GM10248 (cell line): ENCODE measurements at places on chromosomes 7 and 10.

DNA sequence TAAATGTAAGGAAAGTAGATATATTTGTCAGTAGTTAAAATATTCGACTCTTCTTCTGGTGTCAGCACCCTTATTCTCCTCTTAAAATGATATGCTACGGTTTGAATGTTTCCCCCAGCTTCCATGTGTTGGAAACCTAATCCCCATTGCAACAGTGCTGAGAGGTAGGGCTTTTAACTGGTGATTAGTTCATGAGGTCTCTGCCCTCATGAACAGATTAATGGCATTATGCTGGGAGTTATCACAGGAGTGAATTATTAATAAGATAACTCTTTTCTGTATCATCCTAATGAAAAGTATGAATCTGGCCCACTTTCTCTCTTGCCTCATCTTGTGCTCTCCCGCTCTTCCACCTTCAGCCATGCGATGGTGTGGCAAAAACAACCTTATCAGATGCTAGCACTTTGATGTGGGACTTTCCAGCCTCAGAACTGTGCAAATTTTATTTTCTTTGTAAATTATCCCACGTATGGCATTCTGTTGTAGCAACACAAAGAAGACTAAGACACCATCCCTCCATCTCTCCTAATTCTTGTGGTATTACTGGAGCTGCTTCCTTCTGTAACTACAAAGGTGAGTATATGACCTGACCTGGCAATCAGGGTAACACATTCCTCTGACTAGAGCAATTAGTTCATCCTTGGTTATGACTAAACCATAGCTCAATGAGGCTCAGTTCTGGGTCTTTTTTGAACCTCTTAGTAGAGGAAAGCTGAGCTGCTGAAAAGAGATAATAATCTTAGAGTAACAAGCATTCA lies 171.1 kb upstream of the TMEM196 start:
- DNase-seq, result no peak

DNA sequence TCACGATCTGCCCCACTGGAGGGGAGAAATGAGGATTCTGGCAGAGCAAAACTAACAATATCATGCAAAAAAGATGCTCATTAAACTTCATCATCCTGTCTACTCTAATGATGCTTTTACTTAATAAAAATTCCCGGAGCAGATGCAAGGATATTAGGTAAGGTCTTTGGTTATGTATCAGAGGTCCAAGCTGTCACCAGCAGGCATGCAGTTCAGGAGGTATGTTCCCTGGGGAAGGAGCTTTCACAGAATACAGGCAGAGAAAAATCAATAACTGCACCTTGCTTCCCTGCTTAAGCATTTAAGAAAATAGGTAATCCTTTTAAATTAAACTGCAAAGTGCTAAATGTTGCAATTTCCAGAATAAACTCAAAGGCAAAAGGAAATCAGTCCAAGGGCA lies 81.6 kb upstream of the C1QL3 start:
- no peak for DNase-seq

GRCh38 chr10:82394987-82395386 lies 520.0 kb downstream of the NRG3 start:
- no peak for DNase-seq

DNA sequence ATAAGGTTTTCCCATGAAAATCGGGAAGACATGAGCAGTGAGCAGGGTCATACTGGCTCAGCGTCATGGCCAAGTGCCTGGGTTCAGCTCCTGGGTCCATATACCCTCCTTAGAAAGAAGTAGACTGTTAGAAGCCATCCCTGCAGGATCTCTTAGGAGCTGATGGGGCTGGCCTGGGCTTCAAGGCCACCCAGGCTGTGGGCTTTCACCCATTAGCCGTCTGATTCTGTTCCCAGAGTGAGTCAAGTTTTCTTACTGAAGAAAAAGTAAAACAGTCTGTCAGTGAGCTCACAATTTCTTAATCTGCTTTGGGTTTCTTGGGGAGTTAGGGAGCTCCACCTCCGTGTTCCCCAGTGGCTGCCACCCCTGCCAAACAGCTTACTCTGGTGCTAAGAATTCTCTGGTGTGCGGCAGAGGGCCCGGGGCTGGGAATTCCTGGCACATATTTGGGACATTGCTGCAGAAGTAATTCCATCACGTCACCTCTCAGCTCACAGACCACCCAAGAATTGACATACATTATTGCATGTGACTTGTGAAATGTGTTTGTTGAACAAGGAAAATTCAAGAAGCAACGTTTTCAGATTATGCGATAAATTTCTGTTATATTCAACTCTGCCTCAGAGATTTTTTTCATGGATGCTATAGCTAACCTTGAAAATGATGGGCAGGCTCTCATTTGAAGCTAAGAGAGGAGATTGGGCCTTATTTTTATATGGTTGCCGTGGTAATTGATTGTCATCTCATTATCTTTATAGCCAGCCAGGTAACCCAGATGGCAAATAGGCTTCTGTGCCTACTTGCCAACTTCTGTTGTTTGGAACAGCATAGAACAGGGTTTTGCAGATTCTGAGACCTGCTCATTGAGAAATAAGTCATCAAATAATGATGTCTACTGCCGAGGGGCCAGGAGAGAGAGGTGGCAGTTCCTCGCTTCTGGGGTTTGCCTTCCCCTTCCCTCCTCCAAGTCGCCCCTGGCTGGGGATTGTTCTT lies 166.4 kb downstream of the CHN2 start:
- DNase-seq, result no peak

GRCh38 chr10:45453639-45454255 lies 79.7 kb downstream of the ALOX5 start:
- DNase-seq, result peak; percentile 71

- no peak for DNase-seq
Observed at GRCh38 chr10:44393051-44393630, 8.2 kb upstream of the CXCL12 start.

DNA sequence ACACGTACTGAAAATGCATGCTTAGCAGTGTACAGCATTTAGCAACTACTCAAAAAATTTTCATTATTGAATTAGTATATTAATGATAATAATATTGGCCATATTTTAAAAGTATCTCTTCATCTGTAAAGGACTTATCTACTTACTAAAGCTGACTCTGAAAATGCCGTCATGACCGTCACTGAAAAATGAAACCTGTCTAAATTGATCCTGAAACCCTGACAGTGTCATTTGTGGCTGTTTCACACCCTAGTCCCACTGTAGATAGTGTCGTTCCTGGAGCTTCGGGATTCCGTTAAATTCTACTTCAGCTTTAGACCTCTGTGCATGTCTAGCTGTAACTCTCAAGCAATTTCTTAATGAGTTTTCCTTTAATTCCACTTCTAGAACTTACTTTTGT lies 35.8 kb upstream of the EZH2 start:
- no peak for DNase-seq

DNA sequence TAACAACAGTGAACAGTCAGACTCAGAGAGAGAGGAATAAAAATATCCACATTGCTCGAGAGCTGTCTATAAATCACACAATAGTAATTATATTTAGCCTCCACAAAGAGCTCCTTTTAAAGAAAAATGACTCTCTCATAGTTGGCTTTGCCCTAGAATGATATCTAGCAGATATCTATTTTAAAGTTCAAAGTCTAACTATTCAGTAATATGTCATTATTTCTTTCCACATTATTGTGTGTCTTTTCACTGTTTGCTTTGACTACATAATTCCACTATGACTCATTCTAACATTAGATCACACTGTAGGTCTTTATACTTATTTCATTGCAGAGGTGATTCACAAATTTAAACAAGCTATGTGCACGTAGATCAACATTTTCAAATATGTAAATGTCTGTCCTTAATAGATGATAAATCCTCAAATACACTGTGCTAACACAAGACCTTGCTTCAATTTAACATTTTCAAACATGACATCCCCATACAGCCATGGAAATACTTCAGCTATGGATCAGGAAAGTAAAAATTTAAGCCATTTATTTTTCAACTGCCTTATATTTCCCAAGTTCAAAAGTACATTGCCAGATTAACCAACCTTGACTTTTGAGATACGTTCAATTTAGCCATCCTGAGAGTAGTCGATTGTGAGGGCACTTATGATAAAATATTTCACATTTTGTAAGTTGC lies 99.9 kb upstream of the AKR1E2 start:
- no peak for DNase-seq

DNA sequence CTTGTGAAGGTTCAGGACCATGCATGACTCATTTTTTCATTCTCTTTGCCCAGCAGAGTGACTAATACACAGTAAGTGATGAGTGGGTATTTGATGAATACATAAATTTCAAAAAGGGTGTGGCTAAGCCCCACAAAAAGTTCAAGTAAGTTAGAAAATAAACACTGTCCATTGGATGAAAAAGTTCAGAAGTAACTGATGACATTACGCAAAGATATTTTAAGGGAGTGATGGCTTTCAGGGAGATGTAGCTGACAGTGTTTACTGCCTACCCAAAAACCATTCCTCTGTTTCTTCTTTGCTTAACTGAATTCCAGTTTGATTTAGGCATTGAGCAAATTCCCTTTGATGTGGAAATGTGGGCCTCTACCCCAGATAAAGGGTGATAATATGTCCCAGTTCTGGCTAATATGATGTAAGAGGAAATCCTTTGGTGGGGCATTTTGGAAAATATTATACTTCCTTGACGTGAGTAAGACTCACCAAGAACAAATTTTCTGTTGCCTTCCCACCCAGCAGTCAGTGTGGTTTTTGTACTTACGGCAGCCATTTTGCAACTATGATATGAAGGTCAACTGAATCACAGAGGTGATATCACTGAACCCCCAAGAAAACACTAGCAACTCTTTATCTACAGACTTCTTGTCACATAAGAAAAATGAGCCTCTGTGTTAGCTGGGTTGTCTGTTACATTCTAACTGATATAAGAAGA lies 29.0 kb upstream of the EBLN1 start:
- DNase-seq, result no peak

GRCh38 chr7:141949911-141950310 lies 3.1 kb upstream of the CLEC5A start:
- no peak for DNase-seq

- DNase-seq, result no peak
Observed at GRCh38 chr7:71343892-71344291, 211.9 kb downstream of the GALNT17 start.

DNA sequence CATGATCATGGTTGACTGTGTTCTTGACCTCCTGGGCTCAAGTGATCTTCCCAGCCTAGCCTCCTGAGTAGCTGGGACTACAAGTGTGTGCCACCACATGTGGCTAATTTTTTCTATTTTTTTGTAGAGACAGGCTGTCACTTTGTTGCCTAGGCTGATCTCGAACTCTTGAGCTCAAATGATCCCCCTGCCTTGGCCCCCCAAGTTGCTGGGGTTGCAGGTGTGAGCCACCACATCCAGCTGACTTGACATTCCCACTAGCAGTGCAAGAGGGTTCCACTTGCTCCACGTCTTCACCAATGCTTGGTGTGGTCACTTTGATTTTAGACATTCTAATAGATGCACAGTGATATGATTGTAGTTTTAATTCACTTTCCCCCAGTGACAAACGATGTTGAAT lies 25.1 kb downstream of the CYP26A1 start:
- DNase-seq, result no peak

DNA sequence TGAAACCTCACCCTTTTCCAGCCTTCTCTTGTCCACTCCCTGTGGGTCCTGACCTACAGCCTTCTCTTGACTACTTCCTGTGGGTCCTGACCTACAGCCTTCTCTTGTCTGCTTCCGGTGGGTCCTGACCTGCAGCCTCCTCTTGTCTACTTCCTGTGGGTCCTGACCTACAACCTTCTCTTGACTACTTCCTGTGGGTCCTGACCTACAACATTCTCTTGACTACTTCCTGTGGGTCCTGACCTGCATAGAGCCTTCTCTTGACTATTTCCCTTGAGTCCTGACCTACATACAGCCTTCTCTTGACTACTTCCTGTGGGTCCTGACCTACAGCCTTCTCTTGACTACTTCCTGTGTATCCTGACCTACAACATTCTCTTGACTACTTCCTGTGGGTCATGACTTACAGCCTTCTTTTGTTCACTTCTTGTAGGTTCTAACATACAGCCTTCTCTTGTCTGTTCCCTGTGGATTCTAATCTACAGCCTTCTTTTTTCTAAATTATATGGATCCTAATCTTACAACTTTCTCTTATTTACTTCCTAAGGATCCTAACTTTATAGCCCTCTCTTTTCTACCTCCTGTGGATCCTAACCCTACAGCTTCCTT lies 36.5 kb downstream of the C10orf71 start:
- no peak for DNase-seq

- no peak for DNase-seq
Observed at GRCh38 chr7:138434597-138435019, 25.5 kb upstream of the TRIM24 start.

DNA sequence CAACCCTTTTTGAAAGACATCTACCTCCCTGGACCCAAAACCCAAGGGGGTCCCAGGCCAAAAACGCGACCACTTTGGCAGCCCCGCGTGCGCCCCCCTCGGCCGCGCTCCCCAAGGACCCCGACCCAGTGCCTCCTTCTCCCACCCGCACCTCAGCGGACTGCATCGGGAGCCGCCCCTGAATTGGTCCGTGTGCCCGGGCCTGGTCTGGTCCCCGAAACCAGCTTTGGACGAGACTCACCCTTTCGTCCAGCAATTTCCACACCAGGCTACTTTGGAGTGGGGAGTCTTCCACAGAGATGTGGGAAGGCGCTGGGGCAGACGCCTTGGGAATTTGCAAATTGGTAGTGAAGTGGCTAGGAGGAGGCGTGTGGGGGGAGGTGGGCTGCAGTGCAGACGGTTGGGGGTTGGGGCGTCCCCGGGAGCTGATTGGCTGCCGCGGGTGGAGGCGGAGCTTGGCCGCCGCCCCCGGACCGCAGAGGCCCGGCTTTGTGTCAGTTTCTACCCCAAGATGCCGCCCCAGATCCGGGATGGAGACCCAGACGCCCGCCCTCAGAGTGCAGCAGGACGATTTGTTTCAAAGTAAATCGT lies 16.9 kb downstream of the TCAF1 start:
- DNase-seq, result peak; percentile 87

DNA sequence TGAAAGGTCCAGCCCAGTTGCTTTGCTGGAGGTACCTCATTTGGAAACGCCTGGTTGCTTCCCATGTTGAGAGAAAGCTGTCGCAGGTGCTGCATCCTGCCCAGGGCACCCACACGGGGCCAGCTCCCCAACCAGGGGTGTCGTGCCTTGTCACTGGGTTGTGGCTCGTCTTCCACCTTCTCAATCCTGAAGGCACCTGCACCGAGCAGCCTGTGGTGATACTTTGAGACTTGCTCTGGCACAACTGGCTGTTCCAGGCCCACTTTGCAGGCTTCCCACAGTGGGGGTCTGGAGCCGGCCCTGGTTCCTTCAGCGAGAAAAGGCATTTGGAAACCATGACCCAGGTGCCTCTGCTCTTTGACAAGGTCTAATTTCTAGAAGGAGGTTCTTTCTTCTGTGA lies 197.3 kb upstream of the PPP2R2D start:
- no peak for DNase-seq

GRCh38 chr10:119542988-119543813 lies 682 bp upstream of the RGS10 start:
- peak; percentile 76 for DNase-seq
